ENCODE measurements at places on chromosomes 2 and 18.

- no peak for DNase-seq
Measured at GRCh38 chr2:127051116-127052056, 55.6 kb downstream of the BIN1 start.

- no peak for DNase-seq
Measured at GRCh38 chr2:165889158-165889557, 64.4 kb downstream of the TTC21B start.

DNA sequence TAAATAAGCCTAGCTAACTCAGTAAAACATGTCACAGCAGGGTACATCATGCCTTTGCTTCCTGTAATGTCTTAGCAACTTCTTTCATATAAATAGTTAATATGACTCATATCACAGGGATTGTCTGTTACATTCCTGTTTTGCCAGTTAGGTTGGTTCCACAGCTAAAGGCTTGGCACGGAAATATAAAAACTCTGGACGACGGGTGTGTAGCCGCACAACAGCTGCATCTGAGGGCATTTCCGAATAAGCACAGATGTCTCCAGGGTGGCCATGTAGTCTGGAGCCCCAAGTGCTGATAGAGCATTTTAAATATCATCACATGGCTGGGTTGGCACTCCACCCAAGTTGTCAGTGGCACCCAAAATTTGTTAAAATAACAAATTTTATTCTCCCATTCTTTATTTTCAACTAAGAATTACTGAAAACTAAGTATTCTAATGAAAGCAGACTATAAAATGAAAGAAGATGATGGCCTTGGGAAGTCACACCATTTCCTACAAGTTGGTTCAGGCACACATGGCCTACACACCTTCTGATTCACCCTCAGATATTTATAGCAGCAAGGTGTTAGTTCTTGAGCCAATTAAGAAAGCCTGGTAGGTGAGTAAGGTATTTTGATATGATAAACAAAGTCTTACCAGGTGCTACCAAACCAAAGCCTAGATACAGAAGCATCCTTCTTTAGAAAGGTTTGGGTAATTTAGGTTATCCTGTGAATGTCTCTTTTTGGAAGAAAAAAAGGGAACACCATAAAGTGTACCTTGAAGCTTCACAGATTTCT, 61.8 kb upstream of the STK17B start:
- no peak for DNase-seq

GRCh38 chr2:118119761-118120400, 31.6 kb downstream of the INSIG2 start:
- no peak for DNase-seq

DNA sequence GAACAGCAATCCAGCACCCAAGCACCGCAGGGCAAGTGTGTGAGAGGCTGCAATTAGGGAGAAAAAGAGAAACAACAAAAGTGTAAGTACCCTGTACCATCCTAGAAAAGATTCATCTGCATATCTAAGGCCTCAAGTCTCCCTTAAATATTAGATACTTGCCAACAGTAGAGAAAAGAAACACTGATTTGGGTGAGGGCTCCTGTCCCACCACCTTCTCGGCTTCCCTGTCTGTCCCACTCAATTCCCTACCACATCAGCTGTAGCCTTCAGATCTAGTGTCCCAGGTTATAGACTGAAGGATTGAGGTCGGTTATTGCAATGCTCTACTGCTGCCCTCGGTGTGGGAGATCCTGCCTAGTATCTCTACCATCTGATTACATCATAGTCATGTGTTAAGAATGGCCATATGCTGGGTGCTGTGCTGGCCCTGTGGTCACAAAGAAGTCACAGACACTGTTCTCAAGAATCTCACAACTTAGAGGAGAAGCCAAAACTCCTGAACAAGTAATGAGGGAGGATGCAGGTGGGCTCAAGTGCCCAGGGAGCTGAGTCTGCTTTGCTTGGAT, 2.5 kb downstream of the RAX start:
- no peak for DNase-seq

GRCh38 chr2:163774862-163775261, 39.1 kb upstream of the FIGN start:
- DNase-seq, result no peak

- no peak for DNase-seq
Measured at GRCh38 chr2:40658941-40659340, 207.1 kb upstream of the SLC8A1 start.

GRCh38 chr18:58362027-58362575, 266.8 kb downstream of the ALPK2 start:
- no peak for DNase-seq

DNA sequence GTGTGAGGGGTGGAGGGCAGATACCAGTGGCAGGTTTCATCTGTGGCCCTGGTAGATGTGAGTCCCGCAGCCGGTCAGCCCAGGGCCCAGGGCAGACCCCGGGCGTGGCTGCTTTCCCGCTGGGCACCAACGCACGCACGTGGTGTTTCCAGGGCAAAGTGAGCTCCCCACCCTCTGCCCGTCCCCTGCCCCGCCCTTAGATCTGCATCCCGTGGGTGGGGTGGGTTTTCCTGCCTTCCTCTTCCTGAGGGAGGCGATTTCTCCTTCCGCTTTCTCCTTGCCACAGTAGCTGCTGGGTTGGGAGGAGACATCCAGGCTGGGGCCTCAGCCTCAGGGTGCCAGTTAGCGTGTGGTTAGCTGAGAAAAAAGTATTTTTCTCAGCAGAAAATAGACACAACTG, 49.6 kb downstream of the ODC1 start:
- no peak for DNase-seq

- DNase-seq, result no peak
Measured at GRCh38 chr2:205769879-205770278, 87.6 kb downstream of the NRP2 start.

GRCh38 chr2:238257786-238258700, 18.2 kb upstream of the HES6 start:
- no peak for DNase-seq

DNA sequence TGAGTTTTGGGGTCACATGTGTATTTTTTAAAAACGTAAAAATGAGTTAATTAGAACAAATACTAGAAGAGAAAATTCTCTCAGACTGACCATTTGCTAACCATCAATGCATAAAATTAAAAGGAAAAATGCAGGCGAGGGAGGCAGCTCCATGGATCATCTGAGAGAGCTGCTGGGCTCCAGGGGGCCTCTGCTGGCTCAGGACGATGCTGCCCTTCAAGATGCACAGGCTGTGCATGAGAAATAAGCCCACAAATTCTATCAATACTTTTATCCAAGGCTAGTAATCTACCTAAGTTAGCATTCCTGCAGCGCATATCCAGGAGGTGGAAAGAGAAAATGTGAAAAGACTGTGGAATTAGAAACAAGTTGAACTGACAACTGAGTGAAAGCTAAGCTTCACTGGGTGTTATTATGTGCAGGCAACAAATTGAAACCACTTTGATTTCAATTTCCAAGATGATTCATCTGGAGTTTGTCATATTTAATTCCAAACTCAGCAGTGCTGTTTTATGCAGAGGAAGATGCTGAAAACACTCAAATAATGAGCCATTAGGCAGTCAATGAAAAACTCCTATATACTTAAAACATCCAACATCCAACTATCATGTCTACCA, 261.1 kb downstream of the NBAS start:
- no peak for DNase-seq

DNA sequence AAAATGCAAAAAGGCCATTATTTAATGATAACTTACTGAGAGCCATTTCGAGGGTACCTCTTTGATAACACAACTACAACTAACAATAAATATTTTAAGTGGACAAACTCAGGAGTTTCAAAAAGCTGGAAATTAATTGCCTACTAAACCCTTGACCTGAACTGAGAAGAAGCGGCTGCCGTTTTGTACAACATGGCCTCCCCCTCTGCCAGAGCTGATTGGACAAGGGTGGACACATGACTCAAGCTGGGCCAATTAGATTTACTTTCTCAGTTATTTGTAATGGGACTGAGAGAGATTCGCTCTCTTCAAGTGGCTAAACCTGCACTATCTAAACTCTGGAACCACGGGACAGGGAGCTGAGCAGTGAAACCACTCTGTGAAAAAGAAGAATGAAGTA, 135.9 kb upstream of the SERPINE2 start:
- DNase-seq, result no peak

GRCh38 chr18:26657631-26658581, 109.6 kb upstream of the KCTD1 start:
- no peak for DNase-seq

DNA sequence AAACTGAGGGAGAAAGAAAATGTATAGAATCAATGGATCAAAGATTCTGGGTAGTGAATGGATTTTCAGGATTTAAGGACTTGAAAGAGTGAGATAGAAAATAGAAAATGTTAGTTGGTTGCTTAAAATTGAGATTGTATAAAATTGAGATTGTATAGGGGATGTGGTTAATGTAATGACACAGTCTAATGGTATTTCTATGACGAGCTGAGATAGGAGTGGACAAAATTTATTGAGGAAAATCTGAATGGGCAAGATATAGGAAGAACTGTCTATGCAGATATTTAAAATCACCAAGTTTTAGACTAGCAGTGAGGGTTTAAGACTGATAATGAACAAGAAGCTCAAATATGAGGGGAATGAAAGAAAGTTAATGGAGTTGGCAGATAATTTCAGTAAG, 406.6 kb downstream of the NYAP2 start:
- no peak for DNase-seq

DNA sequence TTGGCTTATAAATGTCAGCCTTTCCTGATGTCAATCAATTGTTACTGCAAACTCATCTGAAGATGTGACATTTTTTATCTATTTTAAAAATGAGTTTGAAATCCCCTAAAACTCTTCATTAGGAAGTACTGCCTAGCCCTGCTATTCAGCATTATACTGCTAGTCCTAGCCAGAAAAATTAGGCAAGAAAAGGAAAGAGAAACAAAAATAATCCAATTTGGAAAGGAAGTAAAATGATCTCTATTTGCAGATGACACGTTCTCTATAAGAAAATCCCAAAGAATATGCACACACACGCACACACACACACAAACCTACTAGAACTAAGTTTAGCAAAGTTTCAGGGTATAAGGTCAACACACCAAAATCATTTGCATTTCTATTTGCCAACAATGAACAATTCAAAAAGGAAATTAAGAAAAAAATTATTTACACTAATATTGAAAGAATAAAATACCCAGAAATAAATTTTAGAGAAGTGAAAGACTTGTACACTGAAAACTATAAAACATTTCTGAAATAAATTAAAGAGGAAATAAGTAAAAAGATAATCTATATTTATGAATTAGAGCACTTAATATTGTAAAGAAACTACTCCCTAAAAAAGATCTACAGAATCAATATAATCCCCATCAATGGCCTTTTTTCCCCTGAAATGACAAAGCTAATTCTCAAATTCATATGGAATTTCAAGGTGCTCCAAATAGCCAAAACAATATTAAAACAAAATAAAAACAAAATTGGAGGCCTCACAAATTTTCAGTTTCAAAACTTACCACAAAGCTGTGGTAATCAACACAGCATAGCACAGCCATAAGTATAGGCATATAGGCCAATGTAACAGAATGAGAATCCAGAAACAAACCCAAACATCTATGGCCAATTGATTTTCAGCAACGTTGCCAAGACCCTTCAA, 433.7 kb upstream of the TRIB2 start:
- no peak for DNase-seq

- no peak for DNase-seq
Measured at GRCh38 chr2:207139552-207139951, 26.2 kb downstream of the KLF7 start.

GRCh38 chr18:10072671-10073175, 158.9 kb downstream of the VAPA start:
- DNase-seq, result no peak

DNA sequence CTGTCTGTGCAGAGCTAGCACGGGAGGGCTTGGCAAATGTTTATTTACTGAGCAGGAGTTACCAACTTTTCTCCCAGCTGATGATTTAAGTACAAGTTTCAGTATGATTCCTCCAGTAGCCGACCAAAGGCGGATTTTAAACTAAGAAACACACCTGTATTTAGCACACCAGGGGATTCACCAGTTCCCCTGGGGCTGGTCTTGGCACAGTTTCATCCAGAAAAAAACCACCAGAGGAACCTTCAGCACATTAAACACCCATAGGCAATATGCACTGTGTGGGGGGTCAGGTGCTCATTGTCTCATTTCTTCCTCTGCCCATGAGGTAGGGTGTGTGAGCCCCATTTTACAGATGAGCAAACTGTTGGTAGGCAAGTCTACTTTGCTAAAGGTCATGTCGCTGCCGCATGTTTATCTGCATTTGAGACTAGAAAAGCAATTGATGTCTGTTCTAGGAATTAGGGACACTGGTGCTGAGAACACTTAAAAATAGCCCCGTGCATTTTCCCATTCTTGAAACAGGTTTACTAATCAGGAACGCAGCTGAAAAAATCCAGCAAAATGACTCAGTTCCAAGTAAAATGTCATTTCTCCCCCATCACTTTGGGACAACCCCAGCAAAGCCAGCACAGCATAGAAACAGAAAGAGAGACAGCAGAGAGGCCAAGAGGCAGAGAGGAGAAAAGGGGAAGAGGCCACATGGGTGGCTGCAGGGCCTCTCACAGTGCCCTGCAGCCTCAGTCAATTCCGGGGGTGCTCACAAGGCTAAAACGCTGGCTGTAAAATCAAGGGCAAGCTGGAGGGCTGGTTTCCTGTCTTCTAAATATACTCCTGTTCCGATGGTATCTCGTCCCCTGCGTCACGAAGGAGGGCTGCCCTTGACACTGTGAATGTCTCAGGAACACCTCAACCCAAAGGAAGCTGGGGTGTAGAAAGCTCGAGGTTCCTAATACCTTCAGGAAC, 166.8 kb upstream of the ID2 start:
- DNase-seq, result peak; percentile 51

GRCh38 chr2:219221957-219222518, 3.3 kb upstream of the ABCB6 start:
- DNase-seq, result no peak

GRCh38 chr2:192194265-192194865, 368 bp downstream of the TMEFF2 start:
- DNase-seq, result no peak

DNA sequence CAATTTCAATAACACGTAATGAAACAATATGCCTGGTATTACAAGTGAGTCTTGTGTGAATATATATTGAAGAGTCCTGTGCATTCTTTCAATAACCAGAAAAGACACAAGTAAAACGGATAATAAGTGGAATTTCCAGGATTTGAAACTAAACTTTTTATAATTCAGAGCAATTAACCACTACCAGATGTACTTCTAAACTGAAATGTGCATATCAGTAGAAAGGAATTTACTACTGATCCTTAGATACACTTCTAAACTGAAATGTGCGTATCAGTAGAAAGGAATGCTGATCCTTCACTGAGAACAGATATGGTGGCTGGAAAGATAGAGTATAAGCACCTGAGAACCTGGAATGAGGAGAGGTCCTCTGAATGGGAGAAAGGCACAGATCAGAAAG, 470.9 kb upstream of the SPHKAP start:
- no peak for DNase-seq

- peak; percentile 54 for DNase-seq
Measured at GRCh38 chr2:231530099-231531011, at the start of gene NMUR1. NMUR1 (minus strand) TSS chr2:231530445; CDS start chr2:231530361, 84 bp downstream.

GRCh38 chr2:175698061-175698460, 304.0 kb downstream of the LNPK start:
- DNase-seq, result no peak
